ENCODE measurements at places on chromosomes 11 and 22.

DNA sequence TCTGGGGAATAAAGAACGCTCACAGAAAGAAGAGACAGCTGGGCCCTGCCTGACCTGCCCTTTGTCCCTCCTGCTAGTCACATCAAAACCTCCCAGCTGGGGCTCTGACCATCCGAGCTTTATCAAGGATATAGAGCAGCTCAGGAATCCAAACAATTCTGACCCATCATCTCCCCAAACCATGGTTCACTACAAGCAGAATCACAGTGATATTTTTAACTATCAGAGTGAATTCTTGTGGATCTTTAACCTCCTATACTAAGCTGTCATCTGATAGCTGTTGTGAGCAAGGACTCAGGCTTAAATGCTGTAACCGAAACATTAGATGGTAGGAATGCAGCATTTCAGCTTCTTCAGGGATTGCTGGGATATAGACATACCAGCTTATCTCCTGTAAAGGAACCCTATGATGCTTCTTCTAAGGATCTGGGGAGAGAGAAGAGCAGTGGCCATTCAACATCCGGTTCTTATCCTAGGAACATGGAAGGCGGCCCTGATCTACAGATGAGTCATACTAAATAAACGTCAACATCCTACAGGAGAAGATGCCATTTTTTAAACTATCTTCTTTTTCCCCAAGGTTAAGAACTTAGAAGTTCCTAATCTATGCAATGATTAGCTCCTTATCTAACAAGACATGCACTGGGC lies 84.7 kb upstream of the AKIP1 start:
- DNase-seq = peak; percentile 60

DNA sequence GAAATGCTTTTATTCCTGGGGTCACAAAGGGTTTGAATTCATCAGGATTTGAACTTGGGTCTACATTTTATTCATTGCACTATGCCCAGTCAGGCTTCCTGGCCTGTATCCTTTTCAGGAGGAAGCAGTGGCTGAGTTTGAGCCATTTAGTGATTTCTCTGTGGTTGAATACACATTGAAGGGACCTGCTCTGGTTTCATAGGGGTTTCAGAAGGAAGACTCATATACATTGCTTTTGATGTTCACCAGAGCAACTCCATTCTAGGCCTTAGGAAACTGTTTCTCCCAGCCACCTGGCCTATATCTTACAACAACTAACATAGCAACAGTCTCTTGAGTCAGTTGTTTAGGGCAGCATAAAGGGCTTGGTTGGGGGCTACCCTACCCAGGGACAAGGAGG lies 165.7 kb downstream of the INSC start:
- no peak for DNase-seq

DNA sequence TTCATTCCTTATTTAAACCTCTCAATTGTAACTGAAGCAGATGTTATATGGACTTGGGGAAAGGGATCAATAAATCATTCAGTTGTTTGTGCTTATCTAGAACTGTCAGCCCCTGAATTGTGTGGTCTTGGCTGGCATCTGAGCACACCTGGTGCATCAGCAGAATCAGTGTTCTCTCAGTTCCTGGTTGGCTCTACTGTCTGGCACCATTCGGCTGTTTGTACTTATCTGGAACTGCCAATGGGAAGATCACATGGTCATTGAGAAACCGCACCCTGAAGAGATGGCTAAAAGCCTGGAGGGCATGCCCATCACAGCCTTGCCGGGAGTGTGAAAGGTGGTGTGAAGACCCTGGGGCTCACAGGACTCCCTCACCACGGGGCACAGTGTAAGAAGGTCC lies 37.1 kb upstream of the EHF start:
- no peak for DNase-seq

DNA sequence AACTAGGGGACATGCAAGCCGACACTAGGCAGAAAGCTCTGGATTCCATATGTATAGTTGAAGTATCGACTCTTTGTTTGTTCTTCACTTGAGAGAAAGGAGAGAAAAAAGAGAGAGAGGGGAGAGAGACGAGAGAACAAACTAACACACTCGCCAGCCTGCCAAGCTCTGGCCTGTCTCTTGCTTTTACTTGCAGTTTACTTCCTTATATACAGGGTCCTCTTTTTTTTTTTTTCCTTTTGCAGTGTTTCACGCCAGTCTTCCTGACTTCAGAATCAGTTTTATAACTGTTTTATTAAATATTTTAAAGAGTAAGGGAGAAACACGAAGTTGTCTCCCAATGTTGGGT lies 19.9 kb downstream of the TEAD1 start:
- DNase-seq = no peak

DNA sequence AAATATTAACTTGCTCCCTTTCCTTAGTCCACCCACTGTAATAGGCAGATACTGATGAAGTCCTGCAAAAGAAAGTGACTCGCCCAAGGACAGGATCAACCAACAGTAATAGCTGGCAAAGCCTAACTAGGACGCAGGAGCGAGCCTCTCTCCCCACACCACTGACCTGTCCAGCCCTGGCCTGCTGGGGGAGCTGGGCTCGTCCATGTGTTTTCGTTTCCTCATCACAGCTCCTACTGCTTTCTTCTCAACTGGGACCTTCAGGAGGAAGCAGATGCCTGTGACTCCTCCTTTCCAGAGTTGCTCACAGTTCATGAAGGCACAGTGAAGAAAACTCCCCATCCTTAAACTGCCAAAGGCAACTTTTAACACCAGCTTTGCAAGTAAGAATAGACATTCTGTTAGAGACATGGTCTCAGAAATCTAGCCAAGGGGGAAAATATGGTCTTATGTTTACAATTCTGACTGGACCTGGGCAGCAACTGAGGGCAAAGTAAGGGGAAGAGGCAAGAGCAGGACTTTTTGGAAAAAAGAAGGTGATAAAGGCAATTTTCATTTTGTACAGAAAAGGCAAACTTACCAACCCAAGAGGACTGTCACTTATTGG lies 11.6 kb upstream of the GPHA2 start:
- DNase-seq = no peak

GRCh38 chr11:78031629-78032028 lies 8.6 kb upstream of the KCTD14 start:
- DNase-seq = no peak

- no peak for DNase-seq
Measured at GRCh38 chr11:73160005-73160760, 18.1 kb upstream of the FCHSD2 start.

DNA sequence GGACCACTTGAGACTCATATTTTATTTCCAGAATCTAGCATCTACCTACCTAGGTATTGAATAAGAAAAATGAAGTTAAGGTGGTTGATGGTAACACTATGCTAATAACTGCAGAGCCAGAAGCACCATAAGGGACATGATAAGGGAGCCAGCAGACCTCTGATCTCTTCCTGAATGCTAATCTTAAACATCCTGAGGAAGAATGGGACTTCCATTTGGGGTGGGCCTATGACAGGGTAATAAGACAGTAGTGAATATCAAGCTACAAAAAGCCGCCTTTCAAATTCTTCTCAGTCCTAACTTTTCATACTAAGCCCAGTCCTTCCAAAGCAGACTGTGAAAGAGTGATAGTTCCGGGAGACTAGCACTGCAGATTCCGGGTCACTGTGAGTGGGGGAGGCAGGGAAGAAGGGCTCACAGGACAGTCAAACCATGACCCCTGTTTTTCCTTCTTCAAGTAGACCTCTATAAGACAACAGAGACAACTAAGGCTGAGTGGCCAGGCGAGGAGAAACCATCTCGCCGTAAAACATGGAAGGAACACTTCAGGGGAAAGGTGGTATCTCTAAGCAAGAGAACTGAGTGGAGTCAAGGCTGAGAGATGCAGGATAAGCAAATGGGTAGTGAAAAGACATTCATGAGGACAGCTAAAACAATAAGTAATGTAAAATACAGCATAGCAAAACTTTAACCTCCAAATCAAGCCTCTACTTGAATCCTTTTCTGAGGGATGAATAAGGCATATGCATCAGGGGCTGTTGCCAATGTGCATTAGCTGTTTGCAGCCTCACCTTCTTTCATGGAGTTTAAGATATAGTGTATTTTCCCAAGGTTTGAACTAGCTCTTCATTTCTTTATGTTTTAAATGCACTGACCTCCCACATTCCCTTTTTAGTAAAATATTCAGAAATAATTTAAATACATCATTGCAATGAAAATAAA lies 2.1 kb downstream of the HBB start:
- DNase-seq = no peak

DNA sequence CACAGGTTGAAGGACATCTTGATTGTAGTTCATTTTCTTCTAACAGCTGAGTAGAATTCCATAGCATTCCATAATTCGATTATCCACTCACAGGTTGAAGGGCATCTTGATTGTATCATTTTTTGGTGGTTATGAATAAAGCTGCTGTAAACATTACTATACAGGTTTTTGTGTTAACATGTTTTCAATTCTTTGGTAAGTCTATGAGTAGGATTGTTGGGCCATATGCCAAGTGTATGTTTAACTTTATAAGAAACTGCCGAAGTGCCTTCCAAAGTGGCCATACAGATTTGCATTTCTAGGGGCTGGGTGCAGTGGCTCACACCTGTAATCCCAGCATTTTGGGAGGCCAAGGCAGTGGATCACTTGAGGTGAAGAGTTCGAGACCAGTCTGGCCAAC lies 44.6 kb downstream of the ANKRD42 start:
- no peak for DNase-seq

GRCh38 chr11:131754671-131755070 lies 384.3 kb downstream of the NTM start:
- DNase-seq = no peak

DNA sequence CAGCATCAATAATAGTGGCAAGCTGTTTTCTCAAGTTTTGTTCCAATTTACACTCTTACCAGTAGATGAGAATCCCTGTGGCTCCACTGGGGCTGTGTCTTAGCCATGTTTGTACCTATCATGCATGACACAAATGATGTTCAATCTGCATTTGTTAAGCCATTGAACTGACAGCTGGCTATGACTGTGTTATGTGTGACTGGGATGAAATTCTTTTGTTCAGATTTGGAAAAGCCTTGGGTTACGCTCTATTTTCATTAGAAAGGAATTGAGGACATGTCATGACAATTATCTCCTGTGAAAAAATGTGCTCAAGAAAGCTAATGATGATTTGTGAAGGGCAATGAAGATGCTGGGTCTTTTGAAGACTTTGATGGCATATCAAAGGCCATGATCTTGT lies 201.8 kb upstream of the LARGE1 start:
- DNase-seq = no peak

GRCh38 chr11:14644226-14645014 lies 816 bp downstream of the PDE3B start:
- DNase-seq = peak; percentile 72

DNA sequence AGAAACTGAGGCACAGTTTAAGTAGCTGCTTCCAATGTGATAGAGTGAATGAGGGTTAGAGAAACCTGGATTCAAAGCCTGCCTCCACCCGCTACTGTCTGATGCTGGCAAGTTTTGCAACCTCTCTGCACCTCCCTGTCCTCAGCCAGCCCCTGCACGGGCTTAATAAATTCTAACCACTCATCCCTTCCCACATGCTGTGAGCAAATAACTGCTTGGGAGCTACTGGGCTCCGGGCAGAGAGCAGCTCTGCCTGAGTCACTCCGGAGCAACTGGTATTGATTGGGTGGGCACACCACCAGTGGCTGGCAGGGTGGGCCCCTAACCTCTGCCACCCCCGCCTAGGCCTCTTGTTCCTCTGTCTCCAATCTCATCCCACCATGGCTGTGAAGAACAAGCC lies 104.3 kb upstream of the SYT13 start:
- no peak for DNase-seq

DNA sequence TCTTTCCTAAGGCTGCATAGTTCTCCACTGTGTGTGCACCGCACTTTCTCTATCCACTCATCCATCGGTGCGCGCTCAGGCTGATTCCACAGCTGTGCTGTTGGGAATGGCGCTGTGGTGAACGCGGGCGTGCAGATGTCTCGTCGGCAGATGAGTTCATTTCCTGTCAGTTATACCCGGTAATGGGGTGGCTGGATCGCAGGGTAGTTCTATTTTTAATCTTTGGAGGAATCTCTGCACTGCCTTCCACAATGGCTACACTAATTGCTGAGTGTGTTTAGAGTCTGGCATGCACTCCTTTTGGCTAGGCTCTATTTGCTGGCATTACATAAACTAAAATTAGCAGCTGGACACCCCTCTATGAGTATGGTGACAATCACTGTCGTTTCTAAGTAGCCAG lies 27.9 kb upstream of the KRTAP5-7 start:
- DNase-seq = no peak

GRCh38 chr11:104337273-104337672 lies 173.3 kb upstream of the PDGFD start:
- no peak for DNase-seq

GRCh38 chr22:46366801-46367706 lies 31.5 kb downstream of the TRMU start:
- no peak for DNase-seq

- no peak for DNase-seq
Measured at GRCh38 chr22:40043081-40043480, 48.3 kb downstream of the FAM83F start.

GRCh38 chr22:37728620-37729019 lies 31.8 kb downstream of the TRIOBP start:
- DNase-seq = no peak

DNA sequence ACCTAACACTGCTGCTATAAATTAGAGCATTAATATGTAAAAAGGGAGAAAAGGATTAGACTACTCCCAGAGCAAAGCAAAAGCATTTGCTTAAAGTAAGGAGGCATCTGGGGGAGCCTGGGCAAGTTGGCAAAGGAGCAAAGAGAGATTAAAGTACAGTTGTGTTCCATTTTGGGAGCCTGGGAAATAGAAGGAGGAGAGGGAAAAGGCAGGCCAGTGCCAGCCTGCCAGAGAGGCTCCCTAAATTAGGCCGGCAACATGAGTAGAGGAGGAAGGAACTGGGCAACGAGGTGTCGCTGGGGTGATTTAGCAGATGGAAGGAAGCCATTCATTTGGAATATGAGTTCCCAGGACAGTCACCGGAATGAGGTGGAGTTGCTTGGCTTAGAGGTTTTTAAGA lies 186.2 kb upstream of the TBCEL start:
- no peak for DNase-seq

GRCh38 chr11:65992056-65992455 lies 9.9 kb downstream of the EIF1AD start:
- no peak for DNase-seq

DNA sequence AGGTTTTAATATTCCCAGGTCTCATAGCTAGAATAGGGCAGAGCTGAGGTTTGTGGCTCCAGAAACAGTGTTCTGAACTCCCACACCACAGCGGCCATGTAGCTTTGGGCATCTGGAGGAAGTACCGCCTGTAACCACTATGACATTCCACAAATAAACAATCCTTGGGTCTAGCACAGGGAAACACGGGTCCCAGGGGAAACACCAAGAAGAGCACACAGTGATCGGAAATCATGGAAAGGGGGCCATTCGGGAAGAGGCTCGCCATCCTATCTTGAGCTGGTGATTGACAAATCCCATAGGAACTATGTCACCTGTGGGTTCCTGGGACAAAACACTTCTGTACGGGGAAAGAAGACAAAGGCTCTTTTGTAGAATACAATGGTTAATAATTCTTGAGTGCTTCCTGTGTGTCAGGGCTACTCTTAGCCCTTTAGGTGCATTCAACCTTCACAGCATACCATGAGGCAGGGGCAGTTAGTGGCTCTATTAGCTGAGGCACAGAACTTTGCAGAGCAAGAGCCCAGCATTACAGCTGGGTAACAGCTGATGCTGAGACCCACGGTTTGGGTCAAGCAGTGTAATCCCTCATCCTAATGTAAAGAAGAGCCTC lies 514.2 kb downstream of the NTM start:
- DNase-seq = no peak
